IMR-90 (cell line): ENCODE measurements at places on chromosomes 12 and 14. TPM values are rescaled to one million over a fixed set of nuclear protein-coding genes. Genes with fewer than 3 reads are reported as not detected.
A peak's percentile ranks its signal among the peaks of the same experiment; 100 is the strongest.

DNA sequence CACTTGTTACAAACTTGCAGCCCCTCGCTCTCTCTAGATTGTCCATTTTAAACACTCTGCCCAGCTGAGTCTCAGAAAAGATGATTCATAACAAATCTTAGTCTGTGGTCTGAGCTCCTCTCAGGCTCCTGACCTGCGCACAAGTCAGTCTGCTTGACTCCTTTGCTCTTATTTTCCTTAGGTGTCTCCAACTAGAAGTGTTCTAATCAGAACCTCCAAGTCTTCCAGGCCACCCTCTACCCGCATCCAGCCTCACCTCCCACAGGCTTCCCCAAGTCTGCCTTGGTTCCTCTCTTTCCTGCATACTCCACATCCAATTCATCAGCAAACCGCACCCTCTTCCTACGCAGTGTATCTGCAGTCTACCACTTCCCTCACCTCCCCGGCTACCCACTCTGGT is 42.4 kb upstream of the BDKRB2 start:
- DNase-seq: peak; percentile 56

GRCh38 chr12:5140190-5140589 is 96.5 kb downstream of the KCNA5 start:
- peak; percentile 30 for DNase-seq

DNA sequence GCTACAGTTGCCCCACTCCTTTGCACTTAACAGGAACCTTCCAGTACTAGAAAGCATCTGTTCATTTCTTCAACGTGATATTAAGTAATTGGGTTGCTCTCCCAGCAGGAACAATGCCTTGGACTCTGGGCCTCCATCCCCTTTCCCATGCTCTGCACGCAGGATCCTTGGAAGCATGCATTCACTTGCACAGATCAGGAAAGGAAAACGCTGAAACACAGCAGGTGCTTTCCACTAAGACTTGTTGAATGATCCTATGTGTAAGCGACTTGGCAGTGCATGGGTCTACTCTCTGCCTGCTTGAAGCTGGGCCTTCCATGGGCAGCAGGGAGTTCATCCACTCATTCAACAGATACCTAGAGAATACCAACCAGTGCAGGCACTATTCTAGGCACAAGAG is 2.3 kb downstream of the LTBP2 start:
- peak; percentile 51 for DNase-seq

DNA sequence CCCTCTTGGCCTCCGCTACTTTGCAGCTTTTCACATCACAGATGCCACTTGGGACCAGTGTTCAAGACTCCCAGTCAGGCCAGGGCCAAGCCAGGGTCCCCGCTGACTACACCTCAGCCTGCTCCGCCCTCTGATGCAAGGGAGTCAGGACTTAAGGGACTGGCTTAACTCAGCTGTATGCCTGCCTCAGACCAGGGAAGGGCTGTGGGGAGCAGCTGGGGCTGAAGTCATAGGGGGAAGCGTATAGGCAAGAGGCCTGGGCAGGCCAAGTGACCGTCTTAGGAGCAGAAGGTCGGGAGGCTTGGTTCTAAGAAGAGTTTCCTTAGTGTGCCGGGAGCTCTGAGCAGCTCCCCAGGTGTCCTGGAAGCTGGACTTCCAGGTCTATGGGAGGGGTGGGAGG is 21.9 kb downstream of the KDM2B start:
- DNase-seq: no peak

DNA sequence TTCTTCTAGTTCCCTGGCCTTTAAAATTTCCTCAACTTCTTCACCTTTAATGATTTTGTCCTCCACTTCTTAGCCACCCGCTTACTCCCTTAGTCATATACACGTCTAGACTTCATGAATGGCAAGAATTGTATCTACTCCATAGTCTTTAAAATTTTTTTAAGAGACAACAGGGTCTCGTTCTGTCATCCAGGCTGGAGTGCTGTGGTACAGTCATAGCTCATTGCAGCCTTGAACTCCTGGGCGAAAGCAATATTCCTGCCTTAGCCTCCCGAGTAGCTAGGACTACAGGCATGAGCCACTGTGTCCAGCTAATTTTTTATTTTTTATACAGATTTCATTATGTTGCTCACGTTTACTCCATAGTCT is 47.9 kb downstream of the BBS10 start:
- no peak for DNase-seq

Gene BORCS5
- 14.7 and 18.3 TPM in 2 replicates for total RNA-seq

DNA sequence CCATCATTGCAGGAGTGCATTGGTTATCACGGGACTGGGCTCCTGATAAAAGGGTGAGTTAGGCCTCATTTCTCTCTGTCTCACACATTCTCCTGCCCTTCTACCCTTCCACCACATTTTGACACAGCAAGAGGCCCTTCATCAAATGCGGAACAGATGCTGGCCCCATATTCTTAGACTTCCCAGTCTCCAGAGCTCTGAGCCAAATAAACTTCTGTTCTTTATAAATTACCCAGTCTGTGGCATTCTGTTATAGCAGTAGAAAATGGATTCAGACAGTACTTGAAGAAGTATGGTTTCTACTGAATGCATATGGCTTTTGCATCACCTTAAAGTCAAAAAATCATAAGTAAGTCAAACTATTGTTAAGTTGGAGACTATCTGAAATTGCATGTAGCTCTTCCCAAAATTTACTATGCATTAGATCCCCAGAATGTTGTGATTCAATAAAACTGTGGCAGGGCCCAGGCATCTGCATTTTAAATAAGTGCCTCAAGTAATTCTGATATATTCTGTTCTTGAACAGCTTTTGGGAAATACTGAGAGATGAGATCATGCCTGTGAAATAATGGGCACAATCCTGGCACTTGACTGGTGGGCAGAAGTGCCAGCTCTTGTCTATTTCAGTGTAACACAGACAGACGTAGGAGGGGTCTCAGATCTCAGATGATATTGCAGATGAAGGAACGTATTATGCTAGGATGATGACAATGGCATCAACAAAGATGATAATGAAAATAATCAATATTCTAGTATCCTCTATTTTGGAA is 68.2 kb downstream of the E2F7 start:
- no peak for DNase-seq
